ENCODE measurements at places on chromosomes 16 and 17. TPM values are rescaled to one million over a fixed set of nuclear protein-coding genes. Genes with fewer than 3 reads are reported as not detected.

The PPY gene
- total RNA-seq = 7.2 TPM

The ANKFN1 gene
- 0.16 TPM for total RNA-seq

The TBC1D3G gene
- not detected for total RNA-seq

The PRR35 gene
- total RNA-seq = 1.0 TPM

The DNAI2 gene
- total RNA-seq = not detected

The PAM16 gene
- total RNA-seq = 15.1 TPM

The RAB37 gene
- total RNA-seq = 1.4 TPM

The ZKSCAN2 gene
- total RNA-seq = 1.6 TPM

The ELAC2 gene
- 25.2 TPM for total RNA-seq

The FOXL1 gene
- total RNA-seq = 0.08 TPM

The RHBDL3 gene
- 0.61 TPM for total RNA-seq

Data from pancreas (tissue), 10 donors.